Mammary epithelial cell (primary cell): ENCODE measurements at places on chromosomes 1 and 21. TPM values are rescaled to one million over a fixed set of nuclear protein-coding genes. Genes with fewer than 3 reads are reported as not detected.

Gene MYOG
- not detected for polyA plus RNA-seq

Gene CD52
- polyA plus RNA-seq, result 0.27 TPM

Gene IPO13
- 38.6 TPM for polyA plus RNA-seq

Gene AGPAT3
- 13.1 TPM for polyA plus RNA-seq

Gene FYB2
- polyA plus RNA-seq, result not detected

Gene KRTAP13-2
- not detected for polyA plus RNA-seq

Gene RIMS3
- polyA plus RNA-seq, result 3.0 TPM

Gene HOOK1
- polyA plus RNA-seq, result 1.9 TPM

Gene TDRKH
- polyA plus RNA-seq, result 6.7 TPM

Gene SH2D1B
- polyA plus RNA-seq, result 0.05 TPM

Gene ORC1
- 16.8 TPM for polyA plus RNA-seq

Gene KRTAP10-3
- not detected for polyA plus RNA-seq

Gene RORC
- polyA plus RNA-seq, result 0.09 TPM

Gene C1QC
- polyA plus RNA-seq, result not detected

Gene ANKRD65
- 3.6 TPM for polyA plus RNA-seq

Gene FCRL2
- not detected for polyA plus RNA-seq
